Bladder microvascular endothelial cell (primary cell): ENCODE measurements at places on chromosomes 1 and 21. TPM values are rescaled to one million over a fixed set of nuclear protein-coding genes. Genes with fewer than 3 reads are reported as not detected.

The ADGRL4 gene
- total RNA-seq, result 231 and 282 TPM in 2 replicates

The DNM3 gene
- 3.1 and 4.2 TPM in 2 replicates for total RNA-seq

The ZBTB8A gene
- 4.7 and 10.1 TPM in 2 replicates for total RNA-seq

The LIN28A gene
- total RNA-seq, result not detected in 2 replicates

The KPRP gene
- not detected in 2 replicates for total RNA-seq

The SPRR2A gene
- not detected in 2 replicates for total RNA-seq

The SH2D2A gene
- not detected in 2 replicates for total RNA-seq

The C1orf115 gene
- 47.3 and 93.7 TPM in 2 replicates for total RNA-seq

The F13B gene
- not detected in 2 replicates for total RNA-seq

The PRPF38B gene
- 7.9 and 20.5 TPM in 2 replicates for total RNA-seq

The SASS6 gene
- 2.4 and 3.5 TPM in 2 replicates for total RNA-seq

The MASP2 gene
- not detected in 2 replicates for total RNA-seq

The NFASC gene
- total RNA-seq, result under 0.01 and 0.06 TPM in 2 replicates
